ENCODE measurements at places on chromosomes 2 and 18.

DNA sequence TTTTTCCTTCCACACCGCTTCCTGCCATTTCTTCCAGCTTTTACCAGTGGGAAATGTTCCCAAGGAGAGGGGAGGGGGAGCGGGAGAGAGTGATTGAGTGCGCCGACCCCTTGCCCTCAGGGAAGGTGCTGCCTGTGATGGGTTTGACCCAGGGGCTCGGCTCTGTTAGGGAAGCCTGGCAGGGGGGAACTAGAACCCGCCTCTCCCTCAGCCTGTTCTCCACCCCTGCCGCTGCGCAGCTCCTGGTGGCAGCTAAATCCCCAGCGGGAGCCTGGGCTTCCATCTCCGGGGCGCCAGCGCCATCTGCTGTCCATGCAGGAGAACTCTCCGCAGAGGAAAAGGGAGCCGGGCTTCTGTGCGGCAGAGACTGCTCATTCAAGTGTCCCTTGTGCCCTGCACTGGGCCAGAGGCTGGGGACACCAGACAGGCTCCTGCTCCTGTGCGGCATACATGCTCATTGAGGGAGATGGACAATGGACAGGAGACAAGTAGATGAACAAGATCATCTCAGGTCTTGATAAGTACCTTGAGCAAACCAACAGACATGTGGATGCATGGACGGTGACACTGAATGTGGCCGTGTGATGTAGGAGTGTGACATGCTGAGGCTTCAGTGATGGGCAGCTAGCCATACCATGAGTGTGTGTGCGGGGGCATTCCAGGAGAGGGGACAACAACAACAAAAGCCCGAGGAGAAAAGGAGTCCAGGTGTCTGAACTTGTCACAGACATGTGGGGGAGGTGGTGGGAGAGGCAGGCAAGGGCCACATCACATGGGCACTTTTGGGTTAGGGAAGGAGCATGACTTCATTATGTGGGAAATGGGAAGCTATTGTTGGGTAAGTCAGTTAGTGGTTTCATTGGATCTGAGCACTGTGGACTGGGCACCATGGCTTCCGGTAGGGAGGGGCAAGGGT, 13.3 kb downstream of the CHPF start:
- peak; percentile 69 for DNase-seq

DNA sequence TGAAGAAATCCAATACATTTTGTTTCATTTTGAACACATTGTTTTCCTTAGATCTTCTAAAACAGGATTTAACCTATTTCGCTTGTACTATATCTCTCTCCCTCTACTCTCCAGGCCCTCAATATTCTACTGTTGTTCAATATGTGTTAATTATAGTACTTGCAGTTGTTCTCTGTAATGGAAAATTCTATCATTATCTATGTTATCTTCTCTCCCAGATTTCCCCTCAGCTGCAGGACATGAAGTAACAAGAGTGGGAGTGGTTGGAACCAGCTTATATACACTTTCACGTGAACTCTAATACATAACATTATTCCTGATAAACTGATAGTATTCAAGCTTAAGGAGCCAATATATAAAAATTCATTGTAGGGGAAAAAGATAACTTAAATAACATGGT, 7.0 kb upstream of the STRN start:
- no peak for DNase-seq

GRCh38 chr18:21167641-21168377, 56.2 kb upstream of the ROCK1 start:
- no peak for DNase-seq

GRCh38 chr2:190113000-190113399, 50.5 kb upstream of the MSTN start:
- no peak for DNase-seq

GRCh38 chr2:239954166-239955086, 70.7 kb downstream of the NDUFA10 start:
- no peak for DNase-seq

GRCh38 chr2:136891100-136891499, 125.8 kb downstream of the THSD7B start:
- DNase-seq = no peak

GRCh38 chr18:36589857-36590543, 238.8 kb downstream of the TPGS2 start:
- no peak for DNase-seq

DNA sequence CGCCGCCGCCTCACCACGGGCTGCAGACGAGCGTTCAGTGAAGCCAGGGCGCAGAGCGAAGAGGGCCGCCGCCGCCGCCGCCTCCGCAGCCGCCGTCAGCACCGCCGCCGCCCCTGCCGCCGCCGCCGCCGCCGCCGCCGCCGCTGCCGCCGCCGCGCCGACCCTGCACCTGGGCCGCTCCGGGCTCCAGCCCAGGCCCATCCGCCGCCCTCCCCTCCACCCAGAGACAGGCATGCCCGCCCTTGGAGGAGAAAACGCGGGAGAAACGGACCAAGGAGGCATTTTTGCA, 3.0 kb downstream of the POU3F3 start:
- no peak for DNase-seq

- DNase-seq = no peak
Observed at GRCh38 chr18:70673831-70674230, 385.0 kb downstream of the SOCS6 start.

DNA sequence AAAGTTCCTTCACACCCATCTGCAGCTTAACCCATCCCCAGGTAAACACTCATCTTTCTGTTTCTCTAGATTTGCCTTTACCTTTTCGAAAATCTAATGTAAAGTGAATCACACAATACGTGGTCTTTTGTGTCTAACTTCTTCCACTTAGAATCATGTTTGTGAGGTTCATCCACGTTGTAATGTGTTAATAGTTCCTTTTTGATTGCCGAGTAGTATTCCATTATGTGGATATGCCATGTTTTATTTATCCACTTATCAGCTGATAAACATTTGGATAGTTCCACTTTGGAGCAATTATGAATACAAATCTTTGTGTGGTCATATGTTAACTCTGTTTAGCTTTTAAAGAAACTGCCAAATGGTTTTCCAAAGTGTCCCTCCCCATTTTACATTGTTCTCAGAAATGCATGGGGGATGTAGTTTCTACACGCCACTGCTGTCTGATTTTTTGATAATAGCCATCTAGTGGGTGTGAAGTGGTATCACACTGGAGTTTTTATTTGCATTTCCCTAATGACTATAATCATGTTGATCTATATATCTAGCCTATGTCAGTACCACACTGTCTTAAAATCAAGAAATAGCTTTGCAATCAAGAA, 22.3 kb downstream of the PECR start:
- DNase-seq = no peak

DNA sequence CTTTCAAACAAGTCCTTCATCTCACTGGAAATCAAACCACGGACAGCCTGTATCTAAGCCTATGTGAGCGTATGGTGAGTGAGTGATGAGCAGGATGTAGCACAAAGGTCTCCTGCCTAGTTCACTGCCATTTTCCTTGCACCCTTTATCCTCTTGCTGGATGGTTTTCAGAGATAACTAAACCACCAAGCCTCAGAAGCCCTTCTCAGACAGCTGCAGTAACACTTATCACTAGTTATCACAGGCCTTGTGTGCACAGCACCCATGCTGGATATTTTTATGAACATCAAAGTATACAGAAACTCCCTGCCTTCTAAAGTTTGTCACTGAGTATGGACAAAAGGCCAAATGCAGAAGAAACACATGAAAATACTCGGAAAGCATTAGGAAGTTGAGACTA, 69.5 kb downstream of the C1D start:
- no peak for DNase-seq

DNA sequence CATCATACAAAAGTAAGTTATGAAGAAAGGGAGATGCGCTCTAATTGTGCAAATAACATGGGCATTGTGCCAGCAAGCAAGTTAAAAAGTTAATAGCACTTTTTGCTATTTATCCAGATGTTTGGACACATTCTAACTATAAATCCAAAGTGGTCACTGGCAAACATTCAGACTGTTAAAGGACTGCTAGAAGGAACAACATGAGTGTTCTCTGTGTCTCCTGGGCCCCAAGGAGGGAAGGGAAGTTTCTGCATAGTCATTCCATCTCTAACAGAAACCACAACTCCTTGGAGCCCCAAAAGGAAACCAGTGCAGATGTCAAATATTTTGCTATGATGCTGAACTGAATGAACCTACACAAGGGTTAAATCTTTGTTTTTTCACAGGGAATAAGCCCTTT, 213.3 kb upstream of the HNRNPA3 start:
- DNase-seq = no peak

DNA sequence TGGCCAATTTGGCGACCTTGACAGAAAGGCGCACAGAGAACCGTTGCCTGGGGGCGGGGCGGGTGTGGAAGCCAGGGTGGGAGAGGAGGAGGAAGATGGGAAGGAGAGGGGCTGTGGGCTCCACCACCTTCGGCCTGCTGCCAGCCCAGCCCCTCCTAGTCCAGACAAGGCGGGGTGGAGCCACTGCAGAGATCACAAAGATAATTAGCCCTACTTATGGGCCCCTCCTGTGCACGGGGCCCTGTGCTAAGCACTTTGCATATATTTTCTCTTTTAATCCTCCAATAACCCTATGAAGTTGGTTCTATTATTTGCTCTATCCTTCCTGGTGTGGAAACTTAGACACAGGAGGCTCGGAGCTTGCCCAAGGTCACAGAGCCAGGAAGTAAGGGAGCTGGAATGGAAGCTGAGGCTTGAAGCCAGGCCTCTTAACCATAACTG, 13.7 kb upstream of the ECEL1 start:
- no peak for DNase-seq

DNA sequence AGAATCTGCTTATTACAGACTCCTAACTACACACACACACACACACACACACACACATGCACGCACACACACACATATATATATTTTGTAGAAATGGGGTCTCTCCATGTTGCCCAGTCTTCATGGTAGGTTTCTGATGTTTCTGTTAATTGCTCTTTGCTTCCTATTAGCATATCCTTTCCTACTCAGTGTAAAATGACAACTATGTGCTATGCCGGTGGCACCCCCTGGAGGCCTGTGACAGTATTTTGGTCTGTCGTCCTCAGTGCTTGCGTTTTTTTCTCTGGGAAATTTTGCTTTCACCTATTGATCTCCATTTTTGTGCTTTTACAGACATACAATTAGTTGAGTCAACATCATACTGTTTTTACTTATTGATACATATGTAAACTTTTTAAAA, 322.1 kb downstream of the LRRTM1 start:
- no peak for DNase-seq

DNA sequence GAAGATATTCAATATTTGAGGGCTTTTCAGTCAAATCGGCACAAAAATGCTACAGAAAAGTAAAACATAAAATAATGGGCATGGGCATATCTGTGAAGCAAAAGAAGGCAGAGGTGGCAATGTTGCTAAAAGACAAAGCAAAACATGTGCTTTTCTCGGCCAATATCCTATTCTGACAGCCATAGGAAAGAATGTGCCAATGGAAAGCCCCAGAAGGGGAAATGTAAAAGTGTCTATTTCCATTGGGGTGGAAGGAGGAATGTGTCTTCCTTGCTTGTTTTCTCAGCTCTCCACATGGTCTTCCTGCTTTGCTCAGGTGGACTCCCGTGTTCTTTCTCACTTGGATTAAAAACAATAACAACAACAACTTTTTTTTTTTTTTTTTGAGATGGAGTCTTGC, 13.7 kb upstream of the PER2 start:
- DNase-seq = no peak

- no peak for DNase-seq
Observed at GRCh38 chr2:180255981-180256380, 248.9 kb upstream of the CWC22 start.

GRCh38 chr18:79239631-79240030, 156.1 kb upstream of the NFATC1 start:
- no peak for DNase-seq

DNA sequence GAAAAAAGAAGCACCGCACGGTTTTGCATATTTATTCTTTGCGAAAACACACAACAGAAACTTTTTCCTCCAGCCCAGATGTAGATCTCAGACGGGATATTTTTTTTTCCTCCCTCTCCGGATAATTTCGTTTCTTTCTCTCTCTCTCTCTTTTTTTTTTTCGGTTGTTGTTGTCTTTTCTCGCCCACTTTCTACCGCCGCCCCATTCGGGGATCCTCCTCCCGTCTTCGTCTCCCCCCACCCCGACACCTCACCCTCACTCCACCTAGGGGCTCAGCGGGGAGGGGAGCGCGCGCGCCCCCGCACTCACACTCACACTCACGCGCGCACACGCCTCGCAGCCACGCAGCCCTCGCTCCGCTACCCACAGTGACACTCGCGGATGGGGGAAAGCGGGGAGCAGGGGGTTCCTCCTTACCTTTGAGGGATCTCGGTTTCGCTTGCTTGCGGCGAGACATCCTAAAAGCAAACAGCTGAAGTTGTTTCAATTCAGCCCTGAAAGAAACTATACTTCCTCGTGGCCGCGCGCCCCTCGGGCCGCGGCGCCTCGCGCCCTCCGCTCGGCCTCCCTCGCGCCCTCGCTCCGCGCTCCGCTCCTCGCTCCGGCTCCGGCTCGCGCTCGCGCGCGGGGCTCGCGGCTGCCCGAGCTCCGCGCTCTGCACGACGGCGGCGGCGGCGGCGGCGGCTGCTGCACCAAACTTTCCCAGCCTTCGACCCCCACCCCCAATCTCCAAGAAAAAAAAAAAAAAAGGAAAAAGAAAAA, 1.3 kb downstream of the ZNF521 start:
- DNase-seq = no peak

GRCh38 chr2:64995041-64995440, 5.8 kb downstream of the SLC1A4 start:
- no peak for DNase-seq

- no peak for DNase-seq
Observed at GRCh38 chr2:50480507-50480906, 551.4 kb downstream of the NRXN1 start.

DNA sequence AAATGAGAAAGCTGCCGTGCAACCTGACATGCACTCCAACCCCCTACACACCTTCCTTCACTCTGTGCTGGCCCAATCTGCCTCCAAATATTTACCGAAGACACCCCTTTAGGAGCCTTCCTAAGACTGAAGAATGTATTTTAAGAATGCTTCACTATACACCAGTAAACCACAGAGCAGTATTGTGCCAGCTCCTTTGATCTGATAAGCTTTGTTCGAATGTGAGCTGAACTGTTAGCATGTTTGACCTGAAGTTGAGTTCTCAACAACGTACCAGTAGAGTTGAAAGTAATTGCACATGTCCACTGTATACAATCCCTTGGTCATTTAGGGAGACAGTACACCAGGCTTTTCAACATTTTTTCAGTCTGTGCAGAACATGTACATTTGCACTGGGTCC, 259.2 kb downstream of the TGIF1 start:
- no peak for DNase-seq
